ENCODE measurements at places on chromosomes 11 and 22.

GRCh38 chr11:117547946-117548345 is 220.3 kb downstream of the CEP164 start:
- DNase-seq, result no peak

DNA sequence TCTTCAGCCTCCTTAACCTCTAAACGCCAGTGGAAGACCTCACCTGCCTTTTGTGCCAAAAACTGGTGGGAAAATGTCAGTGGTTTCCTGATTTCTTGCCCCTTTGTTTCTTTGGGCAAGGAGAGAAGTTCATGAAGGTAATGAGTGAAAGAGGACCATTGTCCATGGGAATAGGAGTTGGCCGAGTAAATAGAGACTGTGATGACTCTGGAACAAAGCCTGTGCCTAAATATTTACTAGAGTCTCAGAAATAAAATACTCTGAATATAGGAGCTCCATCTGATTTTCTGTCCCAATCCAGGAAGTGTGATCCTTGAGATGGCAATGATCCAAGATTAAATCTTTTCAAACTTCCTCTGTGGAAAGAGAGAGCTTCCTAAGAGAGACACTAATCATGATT is 12.0 kb downstream of the SLC5A1 start:
- DNase-seq, result no peak

GRCh38 chr11:115561116-115561515 is 56.9 kb upstream of the CADM1 start:
- no peak for DNase-seq

- DNase-seq, result no peak
Observed at GRCh38 chr22:35024364-35024692, 41.6 kb upstream of the ISX start.

All from NCI-H187 (cell line).